ENCODE measurements at places on chromosomes 2 and 18.

- DNase-seq = no peak
- no peaks in the 10 kb centered on the region for H3K27me3 ChIP-seq
- no peak overlapping the region for H3K4me3 ChIP-seq
- H3K4me1 ChIP-seq = no peaks in the 10 kb centered on the region
These were observed 105.4 kb upstream of the FAM110C start for GRCh38 chr2:151553-152334.

DNA sequence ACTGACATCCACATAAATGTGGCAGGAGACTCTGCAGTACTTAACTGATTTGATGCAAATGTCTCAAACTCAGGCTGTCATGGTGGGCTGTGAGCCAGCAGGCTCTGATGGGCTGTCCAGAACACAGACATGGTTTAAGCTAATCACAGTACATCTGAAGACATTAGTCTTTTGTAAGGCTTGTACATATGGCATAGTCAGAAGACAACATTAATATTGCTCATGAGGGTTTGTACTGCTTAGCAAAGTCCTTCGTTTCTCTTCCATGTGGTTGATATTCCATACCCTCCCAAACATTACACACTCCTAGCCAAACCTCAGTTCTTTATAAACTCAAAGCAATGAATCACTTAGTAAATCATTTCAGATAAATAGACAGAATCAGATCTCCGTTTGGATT lies 330.6 kb downstream of the RND3 start:
- H3K4me3 ChIP-seq = no peak overlapping the region
- H3K36me3 ChIP-seq = no peaks in the 10 kb centered on the region
- peaks cover 3% of the 10 kb centered on the region for H3K4me1 ChIP-seq
- no peaks in the 10 kb centered on the region for H3K27me3 ChIP-seq

DNA sequence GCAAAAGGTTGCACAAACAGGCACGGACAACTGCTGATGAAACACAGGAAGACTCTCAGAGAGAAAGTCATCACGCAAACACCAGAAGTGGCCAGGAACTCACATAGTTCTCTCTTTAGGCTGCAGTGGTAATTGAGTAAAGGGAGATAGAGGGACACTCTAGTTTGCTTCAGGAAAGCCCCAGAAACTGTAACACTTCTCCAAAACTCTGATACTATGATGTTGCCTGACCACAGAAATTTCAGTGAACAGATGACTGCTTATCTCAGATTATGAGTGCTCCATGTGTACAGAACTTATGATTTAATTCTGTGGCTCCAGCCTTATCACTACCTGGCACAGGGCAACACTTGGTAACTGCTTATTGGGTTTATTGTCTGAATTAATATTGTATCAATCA lies 311.5 kb upstream of the GYPC start:
- H3K4me1 ChIP-seq = no peaks in the 10 kb centered on the region
- DNase-seq = no peak
- no peaks in the 10 kb centered on the region for H3K27me3 ChIP-seq

DNA sequence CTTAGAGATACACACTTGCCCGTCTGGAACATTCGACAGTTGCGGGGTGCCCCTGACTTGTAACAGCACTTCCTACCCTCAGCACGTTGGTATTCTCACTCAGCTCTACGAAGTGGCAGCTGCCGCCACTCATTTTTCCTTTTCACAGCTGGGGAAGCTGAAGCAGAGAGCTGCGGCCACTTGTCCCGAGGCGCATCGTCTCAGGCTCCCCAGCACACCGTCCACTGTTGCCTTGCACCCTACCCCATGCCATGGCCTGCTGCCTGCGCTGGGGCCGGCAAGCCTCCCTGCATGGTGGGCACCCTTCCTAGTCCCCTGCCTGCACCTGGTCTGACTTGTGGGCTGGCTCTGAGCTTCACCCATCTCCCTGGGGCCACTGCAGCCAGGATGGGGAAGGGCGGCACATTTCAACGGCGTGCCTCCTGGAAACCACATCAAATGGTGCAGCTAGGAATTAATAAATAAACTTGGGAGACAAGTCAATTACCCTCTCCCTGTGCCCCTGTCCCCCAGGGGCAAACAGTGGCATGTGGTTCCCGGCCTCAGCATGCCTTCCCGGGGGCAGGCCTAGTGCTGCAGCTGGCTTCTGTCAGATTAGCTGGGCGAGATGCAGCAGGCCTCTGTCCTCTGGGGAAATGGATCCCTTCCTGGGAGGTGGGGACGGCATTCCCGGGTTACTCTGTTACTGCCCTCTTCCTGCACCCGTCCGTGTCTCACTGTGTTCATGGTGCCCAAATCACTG lies 64.7 kb upstream of the HAAO start:
- no peaks in the 10 kb centered on the region for H3K27me3 ChIP-seq
- H3K4me1 ChIP-seq = peaks cover 14% of the 10 kb centered on the region
- H3K27ac ChIP-seq = no peak overlapping the region
- no peaks in the 10 kb centered on the region for H3K36me3 ChIP-seq

All from osteoblast (primary cell).